ENCODE measurements at places on chromosomes 3 and 15. TPM values are rescaled to one million over a fixed set of nuclear protein-coding genes. Genes with fewer than 3 reads are reported as not detected.
A peak's percentile ranks its signal among the peaks of the same experiment; 100 is the strongest.

- H3K4me3 ChIP-seq: no peak overlapping the region
- DNase-seq: no peak
- H3K27ac ChIP-seq: no peak overlapping the region
- peaks cover 21% of the 10 kb centered on the region for H3K27me3 ChIP-seq
- H3K4me1 ChIP-seq: peaks cover 7% of the 10 kb centered on the region
- H3K36me3 ChIP-seq: no peaks in the 10 kb centered on the region
Measured at GRCh38 chr15:57665194-57665593, 41.3 kb upstream of the POLR2M start.

DNA sequence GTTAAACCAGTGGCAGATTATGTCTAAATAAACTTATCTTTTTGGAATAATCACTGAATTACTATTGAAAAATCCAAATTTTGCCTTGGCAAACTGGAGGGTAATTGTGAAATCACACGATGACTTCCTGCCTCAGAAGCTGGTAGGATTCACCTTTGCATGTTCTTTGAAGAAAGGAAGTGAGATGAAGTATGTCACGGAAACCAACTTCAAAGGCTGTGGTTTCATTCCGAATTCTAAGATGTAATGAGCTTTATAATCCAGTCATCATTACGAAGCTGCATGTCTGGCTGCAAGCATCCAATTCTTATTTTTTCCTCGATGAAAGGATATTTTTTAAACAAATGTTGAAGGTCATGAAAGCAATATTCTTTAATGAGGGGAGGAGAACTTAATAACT lies 15.0 kb upstream of the ZBED2 start:
- H3K4me3 ChIP-seq: no peak overlapping the region
- no peaks in the 10 kb centered on the region for H3K36me3 ChIP-seq
- H3K4me1 ChIP-seq: peaks cover 5% of the 10 kb centered on the region
- no peak for DNase-seq
- no peak overlapping the region for H3K27ac ChIP-seq

GRCh38 chr3:10845839-10846656 lies 30.0 kb downstream of the SLC6A11 start:
- no peaks in the 10 kb centered on the region for H3K4me1 ChIP-seq
- H3K36me3 ChIP-seq: no peaks in the 10 kb centered on the region
- no peaks in the 10 kb centered on the region for H3K27me3 ChIP-seq
- H3K4me3 ChIP-seq: no peak overlapping the region

- H3K27me3 ChIP-seq: no peaks in the 10 kb centered on the region
- no peak overlapping the region for H3K4me3 ChIP-seq
- no peaks in the 10 kb centered on the region for H3K36me3 ChIP-seq
- H3K4me1 ChIP-seq: peaks cover 15% of the 10 kb centered on the region
- H3K27ac ChIP-seq: no peak overlapping the region
- DNase-seq: no peak
Measured at GRCh38 chr15:52080031-52080430, 32.5 kb downstream of the BCL2L10 start.

DNA sequence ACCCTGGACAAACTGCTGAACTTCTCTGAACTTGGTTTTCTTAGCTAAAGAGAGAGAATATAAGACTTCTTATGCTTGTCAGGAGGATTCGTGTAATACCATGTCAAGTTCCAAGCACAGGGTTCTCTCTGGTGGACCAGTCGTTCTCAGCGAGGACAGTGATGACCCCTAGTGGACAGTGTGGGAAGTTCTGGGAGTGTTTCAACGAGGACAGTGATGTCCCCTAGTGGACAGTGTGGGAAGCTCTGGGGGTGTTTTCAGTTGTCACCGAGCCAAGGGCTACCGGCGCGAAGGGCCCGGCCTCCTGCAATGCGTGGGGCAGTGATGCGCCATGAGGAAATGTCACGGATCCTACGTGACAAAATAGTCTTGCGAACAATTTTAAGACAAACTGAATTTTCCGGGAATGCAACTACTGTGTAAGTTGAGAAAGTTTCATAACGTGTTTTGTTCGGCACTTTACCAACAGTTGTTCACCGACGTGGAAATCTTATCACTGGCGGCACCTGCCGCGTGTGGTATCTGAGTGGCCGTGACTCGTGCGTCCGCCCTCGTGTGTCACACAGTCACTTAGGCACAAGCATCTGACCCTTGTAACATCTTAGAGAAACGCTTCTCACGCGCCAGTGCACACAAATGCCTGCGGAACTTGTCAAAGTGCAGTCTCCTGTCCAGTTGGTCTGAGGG lies 39.3 kb upstream of the MUC4 start:
- peak; percentile 99 for DNase-seq
- peak overlapping the region; percentile 12 for H3K4me3 ChIP-seq

The ATP13A4 gene
- total RNA-seq: not detected

The CCR9 gene
- total RNA-seq: not detected

The POTEB2 gene
- total RNA-seq: not detected

All from osteoblast (primary cell).